ENCODE measurements at places on chromosomes 6 and 20.

DNA sequence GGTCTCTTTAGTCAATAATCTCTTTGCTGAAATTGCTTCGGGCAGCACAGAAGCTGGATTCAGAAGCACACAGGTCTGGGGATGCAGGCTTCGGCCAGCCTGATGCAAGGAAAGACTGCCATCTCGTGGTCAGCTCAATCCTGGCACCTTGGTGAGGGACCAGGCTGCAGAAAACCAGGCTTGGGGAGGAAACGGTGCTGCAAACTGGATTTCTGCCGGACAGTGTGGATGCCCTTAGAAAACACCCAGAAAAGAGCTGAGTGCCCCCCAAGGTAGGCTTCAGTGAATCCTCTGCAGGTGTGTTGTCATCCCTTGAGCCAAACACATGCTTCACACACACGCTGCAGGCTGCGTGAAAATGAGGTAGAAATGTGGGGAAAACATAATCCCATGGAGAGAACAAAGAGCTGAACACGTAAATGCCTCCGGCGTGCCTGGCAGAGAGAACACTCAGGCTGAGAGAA, 89.8 kb upstream of the PAX1 start:
- no peak for DNase-seq

GRCh38 chr6:158383542-158383941, 71.3 kb downstream of the TULP4 start:
- no peak for DNase-seq

DNA sequence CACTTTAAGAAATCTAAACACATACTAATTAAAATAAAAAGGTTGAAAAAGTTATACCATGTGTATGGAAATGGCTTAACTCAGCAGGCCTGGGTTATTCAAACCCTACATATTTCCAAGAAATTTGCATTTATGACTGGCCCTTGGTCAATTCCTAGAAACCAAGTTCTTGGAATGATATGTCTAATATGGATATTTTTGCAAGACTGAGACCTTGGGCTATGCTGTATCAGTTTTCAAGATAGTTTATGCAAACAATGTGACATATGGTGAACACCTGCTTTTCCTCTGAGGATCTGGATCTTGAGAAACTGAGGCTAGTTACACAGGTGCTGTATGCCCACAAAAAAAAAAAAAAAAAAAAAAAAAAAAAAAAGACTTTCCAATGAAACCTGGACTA, 536.9 kb upstream of the HS3ST5 start:
- DNase-seq: no peak

- DNase-seq: no peak
Observed at GRCh38 chr6:111793711-111794111, 79.5 kb downstream of the FYN start.

DNA sequence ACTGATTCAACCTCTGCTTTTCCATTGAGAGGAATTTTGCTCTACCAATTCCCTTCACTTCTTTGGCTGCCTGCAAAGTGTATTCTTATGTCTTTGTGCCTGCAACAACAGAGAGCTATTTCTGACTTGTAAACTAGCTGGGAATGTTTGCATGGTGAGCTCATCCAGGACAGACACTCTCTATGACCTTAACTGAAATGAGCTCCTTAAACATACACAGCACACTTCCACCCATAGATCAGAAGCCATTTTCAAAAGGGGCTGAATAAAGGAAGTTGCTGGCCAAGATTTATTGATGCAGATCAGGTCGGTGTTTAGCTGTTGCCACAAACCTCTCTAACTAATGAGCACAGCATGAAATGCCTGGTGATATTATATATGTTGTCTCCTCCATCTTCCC, 377.7 kb downstream of the BTBD9 start:
- DNase-seq: no peak

- no peak for DNase-seq
Observed at GRCh38 chr6:13712599-13712898, 914 bp upstream of the RANBP9 start.

- no peak for DNase-seq
Observed at GRCh38 chr20:56956534-56956933, 309.9 kb downstream of the BMP7 start.

DNA sequence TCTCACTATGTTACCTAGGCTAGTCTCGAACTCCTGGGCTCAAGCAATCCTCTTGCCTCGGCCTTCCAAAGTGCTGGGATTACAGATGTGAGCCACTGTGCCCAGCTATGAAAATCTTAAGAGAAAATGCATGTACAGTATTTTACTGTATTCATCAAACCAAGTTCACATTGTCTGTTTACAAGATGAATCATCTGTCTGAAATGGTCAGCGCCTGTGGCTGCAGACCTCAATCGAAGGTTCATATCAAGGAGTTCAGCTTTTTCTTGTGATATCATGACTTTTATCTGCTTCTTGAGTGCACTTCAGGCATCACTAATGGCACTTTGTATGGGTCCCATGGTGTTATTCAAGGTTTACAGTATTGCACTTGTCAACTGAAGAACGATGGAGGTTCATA, 155.1 kb downstream of the SLC16A10 start:
- DNase-seq: no peak

- no peak for DNase-seq
Observed at GRCh38 chr6:71333697-71334096, 45.1 kb downstream of the OGFRL1 start.

DNA sequence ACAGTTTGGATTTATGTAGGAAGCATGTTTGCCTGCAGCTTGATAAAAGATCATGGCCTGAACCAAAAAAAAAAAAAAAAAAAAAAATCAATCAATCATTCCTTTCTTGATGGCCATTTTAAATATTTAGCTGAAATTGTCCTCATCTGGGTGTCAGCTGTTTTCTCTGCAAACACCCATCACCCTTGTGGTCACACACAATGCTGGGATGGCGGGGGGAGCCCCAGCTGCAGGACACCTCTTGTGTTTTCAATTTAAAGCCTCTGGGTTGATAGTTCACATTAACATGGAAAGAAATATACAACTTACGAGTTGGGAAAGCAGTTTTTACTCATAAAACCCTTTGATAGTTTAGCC, 160.4 kb downstream of the ZFP64 start:
- no peak for DNase-seq

DNA sequence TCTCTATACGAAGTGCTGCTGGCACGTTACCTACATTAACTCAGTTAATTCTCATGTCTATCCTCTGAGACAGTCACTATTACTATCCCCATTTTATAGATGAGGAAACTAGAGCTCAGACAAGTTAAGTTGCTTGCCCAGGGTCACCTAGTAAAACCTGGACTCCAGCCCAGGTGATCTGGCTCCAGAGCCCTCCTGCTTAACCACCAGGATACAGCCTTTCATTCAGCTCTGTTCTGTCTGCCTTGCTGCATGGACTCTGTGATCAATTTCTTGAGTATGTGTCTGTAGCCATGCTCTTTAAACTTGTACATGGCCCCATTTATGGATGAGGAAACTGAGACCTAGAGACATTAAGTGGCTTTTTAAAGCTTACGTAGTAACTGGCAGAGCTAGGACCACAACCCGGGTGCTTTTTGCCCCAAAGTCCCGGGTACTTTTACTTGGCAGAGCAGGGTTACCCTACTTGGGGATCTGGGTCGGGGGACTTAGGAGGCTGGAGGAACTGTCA, 4.7 kb downstream of the CDKN1A start:
- no peak for DNase-seq

GRCh38 chr6:158218467-158218866, 50.3 kb downstream of the GTF2H5 start:
- no peak for DNase-seq

DNA sequence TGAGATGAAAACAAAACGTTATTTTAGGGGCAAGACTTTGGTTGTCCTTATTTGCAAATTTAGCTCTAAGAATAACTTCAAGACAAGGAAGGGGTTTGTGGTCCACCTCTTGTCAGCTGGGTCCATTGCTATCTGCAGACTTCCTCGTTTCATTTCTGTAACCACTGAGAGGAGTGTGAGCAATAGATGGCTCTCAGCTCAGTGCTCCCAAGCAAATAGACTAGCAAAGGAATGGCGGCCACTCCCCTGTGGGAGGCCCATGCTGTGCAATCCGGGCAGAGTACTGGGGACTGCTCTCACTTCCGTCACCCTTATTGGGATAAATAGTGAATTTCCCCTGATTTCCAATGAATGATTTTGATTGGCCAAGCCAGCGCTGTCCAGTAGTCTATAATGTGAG, 176.6 kb downstream of the ZDHHC14 start:
- DNase-seq: no peak

GRCh38 chr6:143111443-143111842, 50.8 kb downstream of the AIG1 start:
- no peak for DNase-seq

GRCh38 chr6:104109806-104110205, 749.9 kb downstream of the HACE1 start:
- no peak for DNase-seq

GRCh38 chr6:120632975-120633374, 701.3 kb downstream of the TBC1D32 start:
- DNase-seq: no peak

DNA sequence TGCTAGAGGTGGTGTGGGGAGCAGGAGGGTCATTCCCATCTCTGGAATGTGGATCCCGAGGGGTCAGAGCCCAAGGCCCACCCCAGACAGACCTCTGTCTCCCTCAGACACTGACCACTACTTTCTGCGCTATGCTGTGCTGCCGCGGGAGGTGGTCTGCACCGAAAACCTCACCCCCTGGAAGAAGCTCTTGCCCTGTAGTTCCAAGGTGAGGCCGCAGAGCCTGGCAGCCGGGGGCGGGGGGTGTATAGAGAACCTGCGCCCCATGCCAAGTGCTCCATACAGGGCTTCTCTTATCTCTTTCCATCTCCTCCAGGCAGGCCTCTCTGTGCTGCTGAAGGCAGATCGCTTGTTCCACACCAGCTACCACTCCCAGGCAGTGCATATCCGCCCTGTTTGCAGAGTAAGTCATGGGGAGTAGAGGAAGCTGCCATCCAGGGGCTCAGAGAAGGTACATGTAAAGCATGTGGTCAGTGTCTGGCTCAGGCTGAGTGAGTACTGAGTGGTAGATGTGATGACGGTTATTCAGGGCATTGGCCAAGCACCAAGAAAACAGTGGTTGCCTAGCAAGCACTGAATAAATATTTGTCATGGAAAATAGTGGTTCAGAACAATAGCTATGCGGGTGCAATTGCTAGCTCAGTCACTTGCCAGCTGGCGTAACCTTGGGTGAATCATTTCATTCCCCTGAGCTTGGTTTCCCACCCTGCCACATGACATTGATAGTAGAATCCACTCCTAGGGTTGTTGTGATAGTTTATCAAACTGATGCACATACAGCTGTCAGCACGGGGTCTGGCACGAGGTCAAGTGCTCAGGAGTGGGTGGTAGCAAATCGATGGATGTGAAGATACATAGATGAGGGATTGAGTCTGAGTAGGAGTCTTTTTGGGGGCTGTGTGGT, 3.5 kb downstream of the PIGT start:
- no peak for DNase-seq

DNA sequence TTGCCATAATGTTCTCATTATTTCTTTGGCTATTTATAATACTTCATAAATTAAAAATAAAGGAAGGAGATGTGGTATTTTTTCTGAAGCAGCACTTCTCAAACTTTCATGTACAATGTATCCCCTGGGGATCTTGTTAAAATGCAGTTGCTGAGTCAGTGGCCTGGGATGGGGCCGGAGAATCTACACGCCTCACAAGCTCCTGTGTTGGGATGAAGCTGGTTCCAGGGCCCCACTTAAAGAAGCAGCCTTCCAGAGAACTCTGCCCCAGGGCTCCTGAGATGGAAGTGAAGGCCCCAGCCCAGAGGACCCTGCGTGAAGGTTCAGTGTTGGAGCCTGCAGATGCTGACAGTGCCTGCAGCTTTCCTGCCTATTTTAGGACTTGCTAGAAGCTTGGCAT, 40.1 kb upstream of the SLC23A2 start:
- no peak for DNase-seq

DNA sequence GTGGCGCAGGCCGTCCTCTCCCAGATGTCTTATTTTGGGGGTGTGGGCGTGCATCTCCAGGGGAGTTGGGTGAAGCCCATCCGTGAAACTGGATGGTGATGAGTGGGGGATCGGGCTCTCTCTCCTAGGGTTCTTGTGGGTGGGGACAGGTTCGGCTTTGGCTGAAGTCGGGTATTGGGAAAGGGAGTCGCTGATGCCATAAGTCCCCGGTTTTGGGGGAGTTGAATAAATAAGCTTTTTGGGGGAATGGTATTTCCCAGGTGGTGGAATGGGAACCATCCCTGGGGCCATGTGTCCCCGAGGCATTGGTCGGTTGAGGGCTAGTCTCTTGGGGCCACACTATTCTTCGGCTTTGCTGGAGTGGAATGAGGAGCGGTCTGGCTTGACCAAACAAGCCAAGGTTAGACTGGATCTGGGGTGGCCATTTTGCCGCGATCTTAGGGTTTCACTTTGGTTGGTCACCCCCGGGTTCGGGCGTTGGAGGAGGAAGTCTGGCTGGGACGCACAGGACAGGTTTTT, 481 bp downstream of the ZNF133 start:
- DNase-seq: no peak

GRCh38 chr6:27238010-27238983, 9.2 kb upstream of the PRSS16 start:
- no peak for DNase-seq

GRCh38 chr20:13777171-13777601, 7.5 kb downstream of the ESF1 start:
- DNase-seq: no peak

- DNase-seq: no peak
Observed at GRCh38 chr20:17498641-17499040, 32.5 kb downstream of the BFSP1 start.

DNA sequence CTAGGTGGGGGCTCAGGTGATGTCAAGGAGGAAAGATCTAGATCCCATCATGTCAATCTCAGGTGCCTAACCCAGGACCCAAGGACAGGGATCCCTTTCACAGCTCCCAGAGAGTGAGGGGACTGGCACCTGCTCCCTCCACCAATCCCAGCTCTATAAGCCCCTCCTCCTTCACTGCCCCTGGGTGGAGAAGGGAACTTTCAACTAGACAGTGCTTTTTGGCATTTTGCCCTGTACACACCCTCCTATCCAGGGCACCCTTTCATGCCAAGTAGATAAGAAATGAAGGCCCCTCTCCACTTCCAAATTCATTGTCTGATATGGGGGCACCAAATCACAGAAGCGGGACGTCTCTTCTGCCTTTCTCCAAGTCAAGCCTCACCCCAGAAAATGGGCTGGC, 61.6 kb downstream of the MDGA1 start:
- no peak for DNase-seq

- DNase-seq: no peak
Observed at GRCh38 chr6:11731423-11731822, 47.2 kb downstream of the ADTRP start.

DNA sequence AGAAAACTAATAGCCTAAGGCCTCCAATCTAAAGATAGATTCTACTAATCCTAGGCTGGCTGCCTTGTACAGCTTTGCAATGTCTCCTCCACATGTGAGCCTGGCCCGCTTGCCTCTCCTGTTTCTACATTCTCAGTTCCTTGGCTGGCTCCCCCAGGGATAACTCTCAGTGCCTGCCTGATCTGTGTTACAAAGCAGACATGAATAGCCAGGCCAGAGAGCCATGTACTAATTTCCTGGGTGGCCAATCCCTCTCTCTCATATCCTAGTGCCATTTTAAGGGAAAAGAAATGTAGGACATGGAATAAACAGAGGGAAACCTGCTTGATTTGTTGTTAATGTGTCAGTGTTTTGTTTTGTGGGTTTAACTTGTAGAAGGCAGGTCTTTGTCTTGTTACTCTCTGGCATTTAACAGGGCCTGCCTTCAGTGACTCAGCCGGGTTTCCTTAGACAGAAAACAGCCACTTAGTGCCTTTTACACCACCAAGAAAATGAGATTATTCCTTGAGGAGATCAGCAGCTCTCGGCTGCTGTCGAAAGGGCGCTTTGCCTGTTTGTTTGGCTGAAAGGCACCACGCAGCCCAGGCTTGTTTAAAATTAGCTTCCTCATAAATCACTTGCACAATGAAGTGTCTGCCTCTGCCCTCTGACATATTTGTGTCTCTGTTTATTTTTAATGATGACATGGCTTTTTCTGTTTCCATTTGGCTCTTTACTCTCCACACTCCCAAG, 702.7 kb downstream of the MAFB start:
- DNase-seq: no peak

Measured in stimulated activated CD8-positive, alpha-beta memory T cell treated with anti-CD3 and anti-CD28 coated beads, Interleukin-15, amount 100 ng/mL, for 24 hours (primary cell).